HCEC 1CT (cell line): ENCODE measurements at places on chromosomes 12 and 14.

DNA sequence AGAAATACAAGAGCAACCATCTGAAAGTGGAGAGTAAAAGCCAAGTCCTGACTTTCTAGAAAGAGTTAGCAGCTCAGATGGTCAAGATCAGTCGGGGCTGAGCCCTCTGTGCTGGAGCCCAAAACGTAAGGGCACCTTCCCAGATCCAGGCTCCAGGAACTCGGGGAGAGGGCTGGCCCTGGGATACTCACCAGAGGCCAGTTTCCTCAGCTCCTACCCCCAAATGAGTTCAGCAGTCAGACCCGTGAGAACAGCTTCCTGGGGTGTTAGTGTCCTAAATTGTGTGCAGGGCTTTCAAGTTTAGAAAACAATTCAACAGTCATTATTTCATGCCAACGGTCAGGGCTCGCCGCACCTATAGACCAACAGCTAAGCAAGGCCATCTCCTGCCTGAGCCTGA is 147.6 kb upstream of the FKBP4 start:
- DNase-seq = no peak

- DNase-seq = no peak
These were observed 43.2 kb downstream of the CALM1 start for GRCh38 chr14:90440021-90440451.

- DNase-seq = no peak
These were observed 27.6 kb upstream of the RFLNA start for GRCh38 chr12:124267205-124267778.

GRCh38 chr14:38226366-38226765 is 18.7 kb downstream of the SSTR1 start:
- no peak for DNase-seq

DNA sequence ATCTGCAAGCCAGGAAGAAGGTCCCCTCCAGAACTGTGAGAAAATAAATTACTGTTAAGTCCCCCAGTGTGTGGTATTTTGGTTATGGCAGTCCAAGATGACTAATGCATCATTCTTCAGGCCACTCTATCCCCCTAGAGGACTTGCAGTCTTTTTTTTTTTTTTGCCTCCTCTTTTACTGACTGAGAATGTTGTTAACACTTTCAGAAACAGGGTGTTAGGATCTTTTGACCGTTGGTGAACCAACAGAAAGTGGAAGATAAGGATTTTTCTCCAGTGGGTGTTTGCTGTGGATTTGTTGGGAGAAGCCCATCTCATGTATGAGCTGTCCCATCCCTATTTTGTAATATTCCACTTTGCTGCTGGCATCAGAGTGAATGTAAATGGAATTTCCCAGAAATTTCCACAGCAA is 37.8 kb downstream of the MARK3 start:
- peak; percentile 69 for DNase-seq

GRCh38 chr12:22635812-22636211 is 10.8 kb downstream of the ETNK1 start:
- DNase-seq = no peak

- peak; percentile 84 for DNase-seq
These were observed 6.1 kb upstream of the CNIH1 start for GRCh38 chr14:54447231-54447692.

GRCh38 chr12:41497409-41497808 is 309.3 kb downstream of the PDZRN4 start:
- no peak for DNase-seq

DNA sequence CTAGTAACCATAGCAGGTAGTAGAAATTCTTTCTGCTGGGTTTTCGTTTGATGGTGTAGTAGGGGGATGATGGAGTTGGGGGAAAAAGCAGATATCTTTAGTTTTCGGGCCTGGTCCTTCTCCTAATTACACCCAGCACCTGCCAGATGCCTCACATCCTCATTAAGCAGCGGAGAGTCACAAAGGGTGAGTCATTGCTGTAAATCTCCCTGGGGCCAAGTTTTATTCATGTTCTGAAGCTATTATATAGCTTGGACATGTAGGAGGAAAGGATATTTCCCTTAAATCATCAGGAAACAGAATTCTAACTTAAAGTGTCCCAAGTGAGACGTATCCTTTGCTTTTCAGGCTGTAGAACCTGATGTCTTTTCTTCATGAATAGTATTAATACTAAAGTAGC is 4.9 kb upstream of the NECAP1 start:
- DNase-seq = peak; percentile 55

- no peak for DNase-seq
These were observed 397.4 kb upstream of the OR4E1 start for GRCh38 chr14:22071006-22071405.

- DNase-seq = no peak
These were observed 17.1 kb upstream of the AMN start for GRCh38 chr14:102905116-102906108.

GRCh38 chr12:69026336-69026735 is 93.4 kb upstream of the CPM start:
- no peak for DNase-seq

DNA sequence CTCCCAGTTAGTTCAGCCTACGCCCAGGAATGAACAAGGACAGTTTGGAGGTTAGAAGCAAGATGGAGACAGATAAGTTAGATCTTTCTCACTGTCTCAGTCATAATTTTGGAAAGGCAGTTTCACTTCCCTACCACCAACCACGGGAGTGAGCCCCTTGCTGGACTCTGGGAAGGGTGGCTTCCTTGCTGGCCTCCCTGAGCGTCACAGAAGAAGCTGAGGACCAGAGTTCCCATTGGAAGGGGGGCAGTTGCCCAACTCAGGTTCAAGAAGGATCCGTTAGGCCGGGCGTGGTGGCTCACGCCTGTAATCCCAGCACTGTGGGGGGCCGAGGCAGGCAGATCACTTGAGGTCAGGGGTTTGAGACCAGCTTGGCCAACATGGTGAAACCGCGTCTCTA is 106.2 kb upstream of the MAX start:
- no peak for DNase-seq

DNA sequence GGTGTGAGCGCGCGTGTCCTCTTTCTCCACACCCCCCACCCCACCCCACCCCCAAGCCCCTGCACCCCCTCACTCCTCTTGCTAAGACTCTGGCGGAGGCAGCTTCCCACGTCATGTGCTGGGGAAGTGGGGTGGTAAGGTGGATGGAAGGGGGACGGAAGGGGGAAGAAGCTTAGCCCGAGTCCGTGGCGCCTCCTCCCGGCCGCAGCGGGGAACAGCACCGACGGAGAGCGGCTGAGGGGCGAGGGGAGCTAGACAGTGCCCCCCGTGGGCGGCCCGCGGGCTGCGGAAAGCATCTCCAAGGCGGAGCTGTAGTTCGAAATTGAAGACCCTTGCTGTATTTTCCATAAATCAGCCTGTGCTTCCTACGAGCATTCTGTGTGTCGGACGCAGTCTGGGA is 588 bp upstream of the GRIN2B start:
- no peak for DNase-seq

- no peak for DNase-seq
These were observed 18.6 kb upstream of the PTGR2 start for GRCh38 chr14:73833034-73833433.

DNA sequence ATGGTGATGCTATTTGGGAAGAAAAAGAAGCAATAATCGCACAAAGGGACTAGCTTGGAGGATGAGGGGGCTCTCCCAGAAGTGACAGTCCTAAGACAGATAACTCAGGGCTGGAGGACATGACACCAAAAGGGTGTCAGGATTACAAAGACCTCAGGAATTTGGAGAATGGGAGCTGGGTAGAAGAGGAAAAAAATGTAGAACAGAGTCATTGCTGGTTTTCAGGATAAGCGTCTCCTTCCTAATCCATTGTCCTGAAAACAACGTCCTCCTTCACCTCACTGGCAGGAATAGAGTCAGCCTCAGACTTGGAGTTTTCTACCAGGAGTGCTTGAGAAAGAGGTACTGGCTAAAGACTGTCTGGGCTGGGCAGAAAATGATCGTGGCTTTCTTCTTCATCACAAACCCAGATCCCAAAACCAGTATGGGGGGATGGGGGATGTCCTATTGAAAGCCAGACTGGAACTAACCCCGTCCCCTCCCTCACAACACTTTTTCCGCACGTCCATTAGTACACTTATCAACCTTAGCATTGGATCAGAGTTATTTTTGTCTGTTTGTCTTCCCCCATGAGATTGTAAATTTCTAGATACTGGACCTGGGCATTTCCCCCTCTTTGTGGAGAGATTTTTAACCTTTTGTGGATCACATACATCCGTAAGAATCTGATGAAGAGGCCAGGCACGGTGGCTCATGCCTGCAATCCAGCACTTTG is 14.3 kb downstream of the B4GALNT3 start:
- peak; percentile 3 for DNase-seq
